A549 treated with AZD2906 at 1 μM for 4 hours (cell line): ENCODE measurements at places on chromosomes 12 and 14. TPM values are rescaled to one million over a fixed set of nuclear protein-coding genes. Genes with fewer than 3 reads are reported as not detected.

The ZFHX2 gene
- 0.35 to 0.95 TPM (median 0.56 TPM) in 5 replicates for total RNA-seq

The RGS6 gene
- total RNA-seq, result not detected in 5 replicates

The DPY19L2 gene
- total RNA-seq, result 1.1 to 2.2 TPM (median 1.3 TPM) in 5 replicates

The GZMB gene
- not detected in 5 replicates for total RNA-seq

The SIX6 gene
- total RNA-seq, result not detected in 5 replicates
